Stimulated activated CD4-positive, alpha-beta T cell treated with anti-CD3 and anti-CD28 coated beads, Interleukin-4, amount 100 ng/mL, for 48 hours (primary cell): ENCODE measurements at places on chromosomes 13 and 19.

- DNase-seq, result no peak
These were observed 7.0 kb upstream of the RAB8A start for GRCh38 chr19:16104722-16105121.

GRCh38 chr19:14343286-14343685, 38.0 kb upstream of the ADGRE5 start:
- DNase-seq, result no peak

DNA sequence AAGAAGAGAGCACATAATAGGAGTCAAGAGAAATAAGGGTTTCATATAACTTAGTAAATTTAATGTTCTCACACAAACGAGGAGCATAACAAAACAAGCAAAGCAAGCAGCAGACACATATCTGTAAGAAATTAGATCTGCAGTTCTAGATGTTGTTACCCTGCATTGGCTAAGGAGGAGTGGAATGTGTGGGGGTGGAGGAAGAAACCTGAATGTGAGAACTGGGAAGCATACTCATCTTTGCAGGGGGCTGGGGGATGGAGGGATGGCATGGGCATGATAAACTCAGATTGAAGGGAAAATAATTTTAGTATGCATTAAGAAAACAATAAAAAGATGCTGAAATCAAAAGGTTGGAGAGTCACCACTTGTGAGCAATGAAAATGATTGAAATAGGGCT, 255.0 kb downstream of the LIG4 start:
- DNase-seq, result no peak

DNA sequence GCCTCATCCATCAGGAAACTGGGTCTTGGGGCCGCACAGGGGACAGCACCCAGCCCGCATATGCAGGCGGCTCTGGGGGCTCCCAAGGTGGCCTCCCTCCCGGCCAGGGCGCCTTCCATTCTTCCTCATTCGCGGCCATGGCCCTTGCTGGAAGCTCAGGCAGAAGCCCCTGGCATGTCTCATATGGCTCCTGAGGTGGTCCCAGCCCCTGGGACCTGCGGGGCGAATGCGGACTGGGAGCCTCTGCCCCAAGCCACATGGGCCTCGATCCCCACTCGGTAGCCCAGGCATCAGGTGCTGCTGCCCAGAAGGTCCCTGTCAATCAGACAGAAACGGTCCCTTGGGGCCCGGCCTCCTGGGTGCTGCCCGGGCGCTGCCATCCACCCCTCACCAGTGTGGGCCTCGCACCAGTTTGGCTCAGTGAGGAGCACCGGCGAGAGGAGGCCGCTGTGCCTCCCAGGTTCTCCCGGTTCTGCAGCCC, 301.6 kb downstream of the TEX29 start:
- DNase-seq, result no peak

- DNase-seq, result no peak
These were observed 219.6 kb downstream of the GPC6 start for GRCh38 chr13:93446238-93446637.
